HFFc6 (cell line): ENCODE measurements at places on chromosomes 16 and 17. TPM values are rescaled to one million over a fixed set of nuclear protein-coding genes. Genes with fewer than 3 reads are reported as not detected.

GRCh38 chr16:48041981-48042421 lies 113.8 kb downstream of the ABCC12 start:
- H3K27me3 ChIP-seq = peaks cover 21% of the 10 kb centered on the region
- no peaks in the 10 kb centered on the region for H3K36me3 ChIP-seq
- no peaks in the 10 kb centered on the region for H3K4me1 ChIP-seq
- H3K4me3 ChIP-seq = no peak overlapping the region
- no peak overlapping the region for H3K27ac ChIP-seq
- no peak for DNase-seq

SMTNL2 gene
- not detected in 3 replicates for total RNA-seq

DNA sequence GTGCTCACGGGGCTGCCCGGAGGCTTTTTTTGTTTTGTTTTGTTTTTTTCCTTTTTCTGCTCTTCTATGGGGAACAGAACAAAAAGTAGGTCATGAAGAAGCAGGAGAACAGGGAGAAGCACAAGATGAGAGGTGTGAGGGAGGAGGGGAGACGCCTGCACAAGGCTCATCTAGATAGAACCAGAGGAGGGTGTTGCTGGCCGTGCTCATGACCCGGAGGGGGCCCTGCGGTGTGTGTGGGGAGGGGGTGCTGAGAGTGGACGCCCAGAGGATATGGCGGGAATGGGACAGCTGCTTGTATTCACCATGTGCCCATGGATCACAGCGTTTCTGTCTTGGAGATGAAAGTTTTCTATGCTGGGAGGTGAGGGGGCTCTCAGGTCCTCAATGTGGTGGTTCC lies 183.7 kb downstream of the FOXL1 start:
- peaks cover 17% of the 10 kb centered on the region for H3K27me3 ChIP-seq
- no peaks in the 10 kb centered on the region for H3K36me3 ChIP-seq

HBZ gene
- not detected in 3 replicates for total RNA-seq

PRKCB gene
- total RNA-seq = not detected in 3 replicates

DNA sequence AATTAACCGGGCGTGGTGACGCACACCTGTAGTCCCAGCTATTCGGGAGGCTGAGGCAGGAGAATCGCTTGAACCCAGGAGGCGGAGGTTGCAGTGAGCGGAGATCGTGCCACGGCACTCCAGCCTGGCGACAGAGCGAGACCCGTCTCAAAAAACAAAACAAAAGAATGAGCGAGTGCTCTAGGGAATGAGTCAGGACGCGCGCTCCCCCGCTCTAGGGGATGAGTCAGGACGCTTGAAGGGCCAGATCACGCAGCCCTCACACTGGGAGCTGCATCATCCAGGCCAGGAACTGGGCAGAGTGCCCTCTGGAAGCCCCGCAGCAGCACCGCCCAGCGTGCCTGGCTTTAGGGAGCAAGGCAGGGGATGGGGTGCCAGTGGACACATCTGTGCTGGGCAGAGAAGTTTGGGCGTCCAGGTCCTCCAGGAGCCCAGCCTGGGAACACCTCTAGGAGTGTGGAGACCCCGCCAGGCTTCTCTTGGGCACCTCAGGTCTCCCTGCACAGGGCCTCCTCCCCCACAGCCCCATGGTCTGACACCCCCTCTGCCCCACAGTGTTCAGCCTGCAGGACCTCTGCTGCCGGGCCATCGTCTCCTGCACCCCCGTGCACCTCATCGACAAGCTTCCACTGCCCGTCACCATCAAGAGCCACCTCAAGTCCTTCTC lies 3.9 kb upstream of the WFIKKN1 start:
- H3K4me1 ChIP-seq = peaks cover 36% of the 10 kb centered on the region
- DNase-seq = peak; percentile 96
- H3K4me3 ChIP-seq = peak overlapping the region; percentile 72
- H3K27me3 ChIP-seq = peaks cover 1% of the 10 kb centered on the region
- peak overlapping the region; percentile 99 for H3K27ac ChIP-seq
- peaks cover 6% of the 10 kb centered on the region; the same call in 1 of the 2 replicates for H3K36me3 ChIP-seq

TUBG1 gene
- 78.3 to 116 TPM (median 112 TPM) in 3 replicates for total RNA-seq

DNA sequence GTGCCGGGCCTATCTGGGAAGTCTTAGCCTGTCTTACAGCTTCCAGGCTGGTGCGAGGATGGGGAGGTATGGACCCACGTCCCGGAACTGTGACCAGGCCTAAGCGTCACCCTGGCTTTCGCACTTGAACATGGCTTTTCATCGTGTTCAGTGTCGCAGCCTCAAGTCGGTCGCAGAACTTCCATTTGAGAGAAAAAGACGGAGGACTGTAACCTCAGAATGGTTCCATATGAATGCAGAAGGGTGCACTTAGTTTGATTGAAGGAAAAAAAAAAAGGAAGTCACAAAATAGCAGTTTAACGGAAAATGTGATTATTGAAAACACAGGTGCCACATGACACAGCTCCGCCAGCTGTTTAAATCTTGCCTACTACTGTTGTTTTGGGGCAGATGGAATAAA lies 30.2 kb upstream of the JPT2 start:
- H3K27me3 ChIP-seq = peaks cover 17% of the 10 kb centered on the region
- H3K4me3 ChIP-seq = no peak overlapping the region
- DNase-seq = no peak

SPATA22 gene
- not detected in 3 replicates for total RNA-seq

DNA sequence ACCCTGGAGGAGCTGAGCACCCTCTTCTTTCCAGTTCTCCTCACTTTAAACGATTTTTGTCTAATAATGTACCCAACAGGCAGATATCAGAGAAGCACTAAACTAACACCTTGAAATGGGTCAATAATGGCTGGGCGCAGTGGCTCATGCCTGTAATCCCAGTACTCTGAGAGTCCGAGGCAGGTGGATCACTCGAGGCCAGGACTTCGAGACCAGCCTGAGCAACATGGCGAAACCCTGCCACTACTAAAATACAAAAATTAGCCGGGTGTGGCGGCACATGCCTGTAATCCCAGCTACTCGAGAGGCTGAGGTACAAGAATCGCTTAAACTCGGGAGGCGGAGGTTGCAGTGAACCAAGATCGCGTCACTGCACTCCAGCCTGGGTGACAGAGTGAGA lies 57.4 kb downstream of the ZFHX3 start:
- H3K27ac ChIP-seq = peak overlapping the region; percentile 97
- peaks cover 4% of the 10 kb centered on the region for H3K27me3 ChIP-seq
- no peaks in the 10 kb centered on the region; the same call in 1 of the 2 replicates for H3K36me3 ChIP-seq
- DNase-seq = no peak

DNA sequence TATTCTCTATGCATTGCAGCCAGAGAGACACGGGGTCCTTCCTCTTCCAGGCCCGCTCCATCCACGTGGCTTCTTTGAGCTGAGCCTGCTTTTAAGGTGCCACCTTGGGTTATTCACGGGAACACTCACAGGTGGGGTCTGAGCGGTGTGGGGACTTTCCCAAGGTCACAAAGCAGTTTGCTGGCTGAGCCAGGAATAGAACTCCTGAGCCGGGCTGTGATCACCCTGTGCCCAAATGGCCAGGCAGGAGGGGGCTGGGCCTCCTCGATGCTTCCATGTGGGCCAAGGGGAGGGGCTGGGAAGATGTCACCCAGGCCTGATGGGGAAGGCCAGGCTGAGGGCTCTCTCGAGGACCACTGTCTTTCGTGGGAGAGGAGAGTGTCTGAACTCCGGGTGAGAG lies 13.0 kb upstream of the GSE1 start:
- no peak overlapping the region for H3K27ac ChIP-seq
- no peak for DNase-seq
- no peaks in the 10 kb centered on the region; the same call in 1 of the 2 replicates for H3K27me3 ChIP-seq
- H3K4me1 ChIP-seq = peaks cover 9% of the 10 kb centered on the region
